Bronchus fibroblast of lung (primary cell): ENCODE measurements at places on chromosomes 3 and 15. TPM values are rescaled to one million over a fixed set of nuclear protein-coding genes. Genes with fewer than 3 reads are reported as not detected.

The NECTIN3 gene
- total RNA-seq = 32.4 and 34.6 TPM in 2 replicates

The CHDH gene
- total RNA-seq = 0.15 and 0.34 TPM in 2 replicates

The SERINC4 gene
- 0.15 TPM in 1 of 2 replicates, not detected in the other for total RNA-seq

The SLC12A1 gene
- total RNA-seq = not detected in 2 replicates

The MESD gene
- 14.7 and 16.3 TPM in 2 replicates for total RNA-seq

The TPRG1 gene
- total RNA-seq = 0.17 TPM in 1 of 2 replicates, not detected in the other

The GJD2 gene
- not detected in 2 replicates for total RNA-seq

The CYP8B1 gene
- not detected in 2 replicates for total RNA-seq

The TEX264 gene
- 57.2 and 63.2 TPM in 2 replicates for total RNA-seq

The SEMA3F gene
- total RNA-seq = 40.2 and 41.5 TPM in 2 replicates

The PLIN1 gene
- total RNA-seq = 0.15 TPM in 1 of 2 replicates, not detected in the other

The CD200 gene
- 3.0 and 5.0 TPM in 2 replicates for total RNA-seq

The TMEM40 gene
- 0.34 TPM in 1 of 2 replicates, not detected in the other for total RNA-seq

The HACD2 gene
- total RNA-seq = 11.4 and 12.8 TPM in 2 replicates

The CORO2B gene
- 14.0 and 14.3 TPM in 2 replicates for total RNA-seq

The TOP2B gene
- 43.9 and 63.9 TPM in 2 replicates for total RNA-seq

The CHL1 gene
- 0.59 and 1.7 TPM in 2 replicates for total RNA-seq

The CP gene
- total RNA-seq = under 0.01 and 0.17 TPM in 2 replicates

The ARPIN gene
- 12.5 and 14.8 TPM in 2 replicates for total RNA-seq

The AMT gene
- total RNA-seq = 2.5 and 2.7 TPM in 2 replicates

The ENTPD3 gene
- under 0.01 TPM in 2 replicates for total RNA-seq

The ATP13A5 gene
- total RNA-seq = not detected in 2 replicates

The IL17RB gene
- total RNA-seq = 0.17 TPM in 1 of 2 replicates, not detected in the other

The DUOX1 gene
- under 0.01 TPM in 1 of 2 replicates, not detected in the other for total RNA-seq

The NEDD4 gene
- total RNA-seq = 23.9 and 27.2 TPM in 2 replicates

The GTF2A2 gene
- total RNA-seq = 27.6 and 38.0 TPM in 2 replicates

The FSIP1 gene
- total RNA-seq = 0.15 and 0.17 TPM in 2 replicates

The ABHD6 gene
- total RNA-seq = 5.2 and 6.1 TPM in 2 replicates
